ENCODE measurements at places on chromosomes 3 and 15.

DNA sequence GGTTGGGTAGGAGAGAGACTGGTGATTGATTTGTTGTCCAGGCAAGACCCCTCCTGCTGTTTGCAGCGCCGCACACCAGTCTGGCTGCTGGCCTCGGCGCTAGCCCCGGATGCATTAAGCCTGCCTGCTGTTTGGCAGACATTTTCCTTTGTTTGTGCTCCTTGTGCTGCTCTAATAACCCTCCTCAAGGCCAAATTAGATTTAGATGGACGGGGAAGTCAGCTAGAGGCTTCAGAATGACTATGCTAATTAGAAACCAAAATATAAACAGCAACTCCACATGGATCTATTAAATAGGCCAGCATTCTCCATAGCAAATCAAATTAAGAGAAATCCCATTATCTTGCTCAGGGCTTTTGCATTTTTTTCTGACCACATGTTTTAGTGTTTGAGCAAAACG lies 445.2 kb downstream of the SQOR start:
- no peak for DNase-seq

DNA sequence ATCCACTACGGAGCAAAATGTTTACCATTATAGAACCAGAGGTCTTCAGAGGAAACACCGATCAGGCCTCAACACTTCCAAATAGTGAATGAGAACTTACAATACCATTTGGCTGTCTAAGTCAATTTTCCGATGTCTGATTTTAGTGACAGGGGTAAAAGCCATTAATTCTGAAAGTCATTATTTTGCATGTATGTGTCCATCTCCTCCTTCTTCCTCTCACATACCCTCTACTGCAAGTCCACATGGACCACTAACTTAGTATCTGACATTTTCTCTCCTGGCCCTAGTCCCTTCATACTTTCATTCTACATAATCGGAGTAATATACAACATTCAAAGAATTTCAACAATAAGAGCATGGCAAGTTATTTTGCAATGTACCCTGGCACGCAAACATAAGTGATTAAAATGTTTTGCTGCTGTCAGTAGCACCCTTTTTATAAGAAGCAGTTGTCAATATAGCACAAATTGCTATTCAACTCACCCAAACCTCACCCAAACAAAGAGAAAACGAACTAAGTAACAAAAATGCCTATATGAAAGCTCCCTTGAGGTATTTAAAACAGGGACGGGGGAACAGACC lies 1.9 kb downstream of the TOP2B start:
- no peak for DNase-seq

GRCh38 chr15:29135702-29136646 lies 133.6 kb downstream of the NSMCE3 start:
- no peak for DNase-seq

DNA sequence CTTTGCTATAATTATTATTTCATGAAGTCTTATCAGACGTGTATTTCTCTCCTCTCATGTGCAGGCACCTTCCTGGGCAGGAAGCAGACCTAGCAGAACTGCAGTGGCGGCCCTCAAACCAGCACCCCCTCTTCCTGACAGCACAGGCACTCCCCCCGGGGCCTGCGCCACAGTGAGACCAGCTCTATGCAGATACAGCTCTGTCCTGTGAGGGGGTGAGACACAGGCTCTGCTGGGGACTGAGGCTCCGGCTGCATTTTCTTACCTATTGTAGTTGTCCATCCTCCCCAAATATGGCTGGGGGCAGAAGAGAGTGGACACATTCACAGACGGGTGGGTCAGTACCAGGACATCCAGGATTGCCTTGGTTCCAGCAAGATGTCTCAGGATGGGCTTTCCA lies 5.0 kb downstream of the CISH start:
- DNase-seq = no peak

DNA sequence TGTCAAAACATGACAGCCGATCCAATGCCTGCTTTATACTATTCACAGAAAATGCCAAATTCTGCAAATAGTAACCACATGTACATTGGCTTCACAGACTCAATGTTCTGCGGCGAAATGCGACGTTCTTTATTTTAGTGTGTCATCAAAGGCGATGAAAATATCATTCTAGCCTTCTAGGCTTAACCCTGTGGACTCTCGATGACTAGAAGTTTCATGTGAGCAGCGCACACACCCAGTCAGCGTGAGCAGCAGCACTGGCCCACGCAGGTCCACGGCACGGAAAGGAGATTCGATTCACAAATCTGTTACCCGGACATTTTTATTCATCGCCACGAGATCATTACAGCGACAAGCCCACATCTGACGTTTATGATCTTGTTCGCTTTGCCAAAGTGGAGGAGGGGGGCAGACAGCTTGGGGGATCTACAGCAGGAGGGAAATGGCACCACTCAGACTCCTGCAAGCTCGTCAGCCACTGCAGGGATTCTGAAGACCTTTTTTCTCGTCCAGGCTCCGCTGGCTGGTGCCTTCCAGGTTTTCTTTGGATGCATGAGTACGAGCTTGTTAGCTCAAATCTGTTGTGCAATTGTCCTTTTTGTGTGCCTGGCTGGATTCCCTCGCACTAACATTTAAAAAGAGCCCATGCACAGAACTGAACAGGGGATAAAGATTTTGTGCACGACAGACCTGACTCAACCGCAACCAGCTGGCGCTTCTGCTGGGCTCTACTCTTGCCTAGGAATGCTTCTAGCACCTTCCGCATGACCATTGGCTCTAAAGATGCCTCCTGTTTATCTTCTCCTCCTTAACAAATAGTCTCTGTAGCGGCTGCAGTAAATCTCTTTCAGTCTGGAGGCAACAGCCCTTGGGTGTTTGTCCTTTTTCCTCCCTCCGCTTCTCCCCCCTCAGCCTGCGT lies 938.4 kb downstream of the MCTP2 start:
- no peak for DNase-seq

DNA sequence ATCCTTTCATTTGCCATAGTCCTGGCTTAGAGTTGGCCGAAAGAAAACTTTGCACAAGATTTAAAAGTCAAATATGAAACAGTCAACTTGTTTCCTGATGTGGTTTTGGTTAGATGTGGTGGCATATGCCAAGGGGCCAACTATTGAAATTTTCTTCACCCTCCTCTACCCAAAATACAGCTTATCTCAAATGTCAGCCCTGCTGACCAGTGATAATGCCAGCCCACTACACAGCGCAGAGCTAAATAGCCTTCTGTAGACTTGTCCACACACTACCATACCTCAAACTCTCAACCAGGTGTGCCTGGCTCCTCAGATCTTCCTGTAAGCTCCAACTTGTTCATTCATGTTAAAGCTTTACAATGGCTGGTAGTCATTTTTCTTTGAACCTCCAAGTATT lies 368.5 kb upstream of the STAC start:
- DNase-seq = no peak

GRCh38 chr15:34079904-34080303 lies 21.8 kb downstream of the EMC7 start:
- no peak for DNase-seq

DNA sequence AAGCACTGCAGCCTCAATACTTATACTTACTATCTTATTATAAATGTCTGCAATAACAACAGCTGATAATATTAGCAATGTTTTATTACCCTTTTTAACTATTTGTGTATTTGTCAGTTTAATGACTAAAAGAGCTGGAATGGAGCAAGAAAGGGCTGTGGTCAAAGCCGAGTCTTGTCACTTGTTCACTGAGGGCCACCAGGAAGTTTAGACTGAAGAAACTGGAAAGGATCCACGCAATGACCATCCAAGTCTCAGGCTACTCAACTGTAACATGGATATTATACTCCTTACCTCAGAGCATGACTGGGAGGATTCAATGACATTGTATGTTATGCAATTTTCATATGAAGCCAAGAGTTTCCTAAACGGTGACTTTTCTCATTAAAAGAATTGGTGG lies 90.4 kb downstream of the TJP1 start:
- DNase-seq = no peak

- no peak for DNase-seq
These were observed 132.6 kb upstream of the LRRN1 start for GRCh38 chr3:3666664-3667063.

DNA sequence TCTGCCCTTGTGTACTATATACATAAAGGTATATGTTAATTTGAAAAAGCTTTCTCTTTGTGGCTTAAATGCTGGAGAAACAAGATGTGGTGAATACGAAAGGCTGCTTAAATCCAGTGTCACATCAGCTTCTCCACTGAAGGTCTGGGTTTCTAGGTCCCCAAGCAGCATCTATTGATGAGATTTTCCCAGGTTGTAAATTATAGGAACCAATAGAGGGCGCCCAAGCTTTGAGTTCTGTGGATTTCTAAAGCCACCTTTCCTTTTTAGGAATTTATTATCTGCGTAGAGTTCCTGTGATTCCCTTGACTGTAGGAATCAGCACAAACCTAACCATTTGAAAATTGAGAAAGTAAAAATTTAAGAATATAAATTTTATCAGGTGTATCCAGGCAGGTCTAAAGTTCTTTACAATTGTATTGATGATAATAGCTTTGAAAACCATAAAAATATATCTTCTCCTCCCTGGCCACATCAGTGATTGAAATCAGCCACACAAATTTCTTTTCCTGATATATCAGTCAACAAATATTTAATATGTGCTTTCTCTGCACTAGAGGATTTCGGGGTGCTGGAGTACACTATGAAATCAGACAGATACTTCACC lies 88.3 kb upstream of the ADAMTSL3 start:
- DNase-seq = no peak

DNA sequence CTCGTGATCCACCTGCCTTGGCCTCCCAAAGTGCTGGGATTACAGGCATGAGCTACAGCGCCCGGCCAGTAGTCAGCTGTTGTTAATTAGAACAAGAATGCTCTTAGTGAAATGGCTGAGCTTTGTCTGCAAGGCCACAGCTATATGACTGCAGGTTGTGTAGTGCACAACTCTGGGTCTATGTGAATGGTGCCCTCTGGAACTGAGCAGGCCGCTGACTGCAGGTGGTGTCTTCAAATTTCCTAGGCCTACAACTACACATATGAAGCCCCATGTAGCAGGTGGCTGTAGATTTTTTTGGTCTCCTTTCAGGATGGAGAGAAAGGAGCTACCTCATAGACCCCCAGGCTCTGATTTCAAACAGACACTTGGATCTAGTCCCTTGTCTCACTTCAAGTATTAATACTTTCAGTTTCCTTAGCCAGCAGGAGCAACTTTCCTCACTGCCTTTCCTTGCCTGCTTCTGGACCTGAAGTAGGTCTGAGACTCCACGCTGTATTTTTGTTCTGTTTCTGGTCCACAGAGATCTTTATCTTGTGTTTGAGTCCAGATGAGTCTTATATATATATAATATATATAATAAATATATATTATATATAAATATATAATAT lies 86.9 kb downstream of the C3orf80 start:
- DNase-seq = no peak
